Right lung (tissue), 10 donors: ENCODE measurements at places on chromosomes 2 and 18. TPM values are rescaled to one million over a fixed set of nuclear protein-coding genes. Genes with fewer than 3 reads are reported as not detected.

SH3RF3 gene
- 8.9 TPM for polyA plus RNA-seq

HAAO gene
- 21.8 TPM for polyA plus RNA-seq

MROH2A gene
- polyA plus RNA-seq, result 0.27 TPM

GRCh38 chr2:11630855-11631254 is 39.1 kb downstream of the NTSR2 start:
- no peak for DNase-seq

- no peak for DNase-seq
Observed at GRCh38 chr2:103484906-103485305, 723.1 kb downstream of the TMEM182 start.

DNA sequence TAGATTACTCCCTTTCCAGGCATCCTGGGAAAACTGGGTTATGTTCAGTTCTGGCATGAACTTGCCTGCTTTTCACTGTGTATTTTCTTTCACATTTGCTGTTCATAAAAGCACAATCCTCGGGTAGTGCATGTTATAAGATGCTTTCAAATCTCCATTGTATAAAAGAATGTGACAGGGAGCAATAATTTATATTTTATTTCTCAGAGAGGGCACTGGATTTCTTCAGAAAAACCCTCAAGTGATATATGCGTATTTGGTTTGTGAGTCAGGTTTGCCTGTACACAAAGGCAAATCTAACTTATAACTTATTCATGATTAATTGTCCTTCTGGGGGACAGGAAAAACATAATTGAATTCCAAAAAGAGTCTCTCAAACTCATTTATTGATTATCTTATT is 440.7 kb upstream of the MMADHC start:
- DNase-seq, result no peak

GRCh38 chr2:135650721-135651120 is 90.9 kb upstream of the UBXN4 start:
- DNase-seq, result no peak

DNA sequence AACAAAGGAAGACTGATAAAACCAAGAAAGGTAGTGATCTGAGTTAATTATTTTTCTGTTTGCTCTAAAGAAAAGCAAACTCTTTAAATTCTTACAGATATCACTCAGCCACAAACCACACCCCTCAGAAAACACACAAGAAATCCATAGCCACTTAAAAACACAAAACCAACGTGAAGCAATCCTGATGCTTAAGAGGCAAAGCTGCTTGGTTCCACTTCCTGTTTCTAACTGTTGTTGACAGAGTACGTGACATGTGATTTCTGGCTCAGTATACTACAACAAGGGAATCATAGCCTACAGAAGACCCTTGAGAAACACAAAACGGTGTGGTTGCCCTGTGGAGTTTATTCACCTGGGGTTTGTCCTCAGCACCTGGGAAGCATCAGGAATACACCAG is 240.9 kb upstream of the APCDD1 start:
- peak; percentile 58 for DNase-seq

DNA sequence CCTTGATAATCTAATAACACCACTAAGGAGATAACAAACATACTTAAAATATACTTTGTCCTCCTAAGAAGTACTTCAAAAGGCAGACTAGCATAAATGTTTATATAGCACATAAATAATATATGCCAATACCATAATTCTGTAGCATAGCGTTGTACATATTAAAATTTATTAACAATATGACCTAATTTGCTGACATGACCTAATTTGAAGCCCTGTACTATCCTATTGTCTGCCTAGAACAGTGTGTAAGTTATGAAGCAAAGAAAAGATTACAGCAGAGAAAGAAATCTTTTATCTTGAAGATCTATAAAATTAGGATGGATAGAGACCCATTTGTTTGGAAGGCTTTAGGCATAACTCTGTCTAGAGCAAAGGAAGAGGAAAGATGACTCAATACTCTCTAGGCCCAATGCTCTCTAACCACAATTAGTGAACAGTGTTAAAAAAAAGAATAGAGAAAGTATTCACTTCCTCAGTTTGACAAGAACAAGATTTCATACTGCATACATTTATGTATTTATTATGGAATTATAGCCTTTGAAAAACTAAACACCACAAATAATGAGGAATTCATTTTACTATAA is 231.3 kb downstream of the ZRANB3 start:
- DNase-seq, result no peak

DNA sequence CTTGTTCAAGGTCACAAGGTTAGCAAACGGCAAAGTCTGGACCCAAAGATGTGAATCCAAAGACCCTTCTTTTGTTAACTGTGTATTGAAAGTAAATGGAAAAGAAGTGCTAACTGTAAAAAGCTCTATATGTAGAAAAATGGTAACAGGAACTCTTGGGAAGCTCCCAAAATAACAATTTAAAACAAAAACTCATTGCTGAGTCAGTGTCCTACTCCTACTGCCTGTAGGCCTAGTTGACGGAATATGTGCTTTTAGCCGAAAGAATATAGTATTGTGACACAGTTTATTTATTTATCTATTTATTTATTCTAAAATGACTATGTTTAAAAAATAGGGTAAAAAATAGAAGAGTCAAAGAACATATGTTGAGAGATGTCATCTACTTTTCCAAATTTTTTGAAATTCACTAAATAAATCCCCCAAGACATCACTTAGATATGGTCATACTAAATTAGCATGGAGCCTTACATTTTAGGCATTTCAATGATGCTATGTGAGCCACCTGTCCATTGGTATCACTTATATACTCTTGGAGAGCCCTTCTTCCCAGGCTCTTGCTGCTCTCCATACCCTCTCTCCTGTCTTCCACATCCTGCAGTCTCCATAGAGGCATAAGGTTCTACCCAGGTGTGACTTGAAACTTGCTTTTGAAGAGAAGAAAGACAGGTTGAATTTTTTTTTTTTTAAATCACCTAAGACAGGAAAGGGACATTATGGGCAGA is 13.7 kb downstream of the COL5A2 start:
- DNase-seq, result no peak

GRCh38 chr2:12047761-12048160 is 301.3 kb downstream of the LPIN1 start:
- DNase-seq, result no peak

DNA sequence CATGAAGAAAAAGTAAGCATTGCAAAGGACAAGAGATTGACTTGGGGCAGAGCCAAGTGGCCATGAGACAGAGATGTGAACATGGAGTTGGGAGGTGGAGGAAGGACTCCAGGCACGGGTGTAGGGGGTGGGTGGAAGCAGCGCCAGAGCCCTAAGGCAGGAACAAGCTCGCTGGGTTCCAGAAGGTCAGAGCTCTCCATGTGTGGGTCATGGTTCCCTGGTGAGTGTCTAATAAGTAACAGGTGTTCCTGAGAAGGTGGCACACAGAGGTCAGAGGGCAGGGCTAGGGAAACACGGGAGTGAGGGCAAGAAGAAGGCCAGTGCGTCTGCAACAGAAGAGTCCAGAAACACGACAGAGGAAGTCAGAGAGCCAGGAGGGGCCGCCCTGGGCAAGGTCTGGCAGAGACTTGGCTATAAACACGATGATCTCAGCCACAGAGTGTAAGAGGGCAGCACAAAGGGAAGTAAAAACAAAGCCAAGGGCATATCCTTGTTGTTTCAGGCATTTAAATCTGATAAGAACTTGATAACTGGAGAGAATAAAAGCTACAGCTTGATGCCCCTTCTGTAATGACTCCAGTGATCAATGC is 260.8 kb downstream of the TGIF1 start:
- no peak for DNase-seq

DNA sequence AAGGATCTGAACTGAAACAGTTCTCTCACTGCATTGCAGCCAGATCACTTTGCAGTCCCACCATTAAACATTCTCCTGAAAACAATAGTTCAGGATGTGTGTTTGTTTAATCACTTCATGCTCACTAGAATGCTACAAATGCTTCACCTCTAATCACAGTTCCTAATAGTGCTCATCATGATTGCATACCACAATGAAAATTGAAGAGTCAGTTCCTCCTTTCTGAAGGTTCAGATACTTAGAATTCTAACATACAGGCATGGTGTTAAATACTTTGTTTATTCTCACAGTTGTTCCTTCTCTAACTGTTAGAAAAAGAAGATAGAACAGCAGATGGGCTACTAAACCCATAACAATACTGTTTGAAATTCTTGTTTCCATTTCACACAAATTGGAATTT is 622.3 kb upstream of the ACVR2A start:
- DNase-seq, result no peak

DNA sequence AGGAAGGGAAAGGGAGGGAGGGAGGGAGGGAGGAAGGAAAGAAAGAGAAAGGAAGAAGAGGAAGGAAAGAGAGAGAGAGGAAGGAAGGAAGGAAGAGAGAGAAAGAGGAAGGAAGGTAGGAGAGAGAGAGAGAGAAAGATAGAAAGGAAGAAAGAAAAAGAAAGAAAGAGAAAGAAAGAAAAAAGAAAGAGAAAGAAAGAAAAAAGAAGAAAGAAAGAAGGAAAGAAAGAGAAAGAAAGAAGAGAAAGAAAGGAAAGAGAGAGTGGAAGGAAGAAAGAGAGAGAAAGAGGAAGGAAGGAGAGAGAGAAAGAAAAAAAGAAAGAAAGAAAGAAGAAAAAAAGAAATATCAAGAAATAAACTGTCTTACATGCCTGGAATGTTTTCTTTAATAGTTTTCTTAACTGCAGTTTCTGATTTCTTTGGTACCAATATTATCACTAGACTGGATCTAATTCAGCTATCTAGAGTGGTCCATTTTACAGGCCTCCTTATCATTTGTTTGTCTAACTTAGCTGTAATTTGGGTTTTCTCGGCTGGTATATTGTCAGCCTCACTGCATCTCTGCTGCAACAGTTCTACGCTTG is 59.6 kb upstream of the MBOAT2 start:
- DNase-seq, result no peak

DNA sequence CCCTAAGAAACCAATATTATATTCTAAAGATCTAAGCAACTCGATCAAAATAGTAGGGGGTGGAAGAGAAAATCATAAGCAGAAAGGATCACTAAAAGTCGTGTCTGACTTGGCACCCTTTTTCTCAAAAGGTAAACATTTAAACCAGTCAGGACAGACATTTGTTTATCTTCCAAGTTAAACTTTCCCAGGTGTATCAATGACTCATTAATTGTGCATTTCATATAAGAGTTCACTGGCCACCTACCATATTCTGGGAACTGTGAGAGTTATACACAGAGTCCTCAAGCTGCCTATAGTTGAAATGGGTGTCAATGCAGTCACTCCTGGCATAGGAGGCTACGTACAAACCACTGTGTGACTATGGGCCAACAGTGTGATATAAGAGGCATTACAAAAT is 4.8 kb upstream of the ACVR1 start:
- no peak for DNase-seq

DNA sequence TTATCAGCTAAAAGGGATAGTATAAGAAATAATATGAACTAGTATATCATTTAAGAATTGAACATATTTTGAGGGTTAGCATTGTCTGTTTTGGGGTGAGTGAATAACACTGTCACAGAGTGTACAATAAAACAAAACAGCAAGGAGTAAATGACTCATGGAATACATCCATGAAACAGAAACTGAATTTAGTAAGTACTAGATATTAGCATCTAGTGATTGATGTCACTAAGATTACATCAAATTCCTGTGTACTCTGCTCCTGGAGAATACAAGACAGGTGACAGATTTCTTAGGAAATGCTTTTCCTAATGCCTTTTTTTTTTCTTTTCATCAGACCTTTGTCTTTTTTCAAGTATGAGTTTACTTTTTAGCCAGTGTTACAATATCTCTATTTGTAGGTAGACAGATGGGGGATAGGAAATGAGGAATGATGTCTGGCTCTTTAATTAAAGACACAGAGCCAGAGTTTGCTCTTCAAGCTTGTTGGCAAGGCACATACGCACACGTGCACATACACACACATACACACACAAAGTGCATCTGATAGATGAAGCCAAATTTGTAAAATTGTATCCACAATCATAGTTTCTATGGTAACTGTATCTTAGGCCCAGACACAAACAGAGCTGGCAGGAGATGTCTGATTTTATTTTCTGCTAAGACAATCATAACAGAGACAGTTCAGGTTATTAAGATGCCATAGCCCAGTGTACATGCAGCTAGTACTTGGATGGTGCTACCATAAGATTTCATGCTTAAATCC is 138.2 kb upstream of the NRP2 start:
- DNase-seq, result no peak

DNA sequence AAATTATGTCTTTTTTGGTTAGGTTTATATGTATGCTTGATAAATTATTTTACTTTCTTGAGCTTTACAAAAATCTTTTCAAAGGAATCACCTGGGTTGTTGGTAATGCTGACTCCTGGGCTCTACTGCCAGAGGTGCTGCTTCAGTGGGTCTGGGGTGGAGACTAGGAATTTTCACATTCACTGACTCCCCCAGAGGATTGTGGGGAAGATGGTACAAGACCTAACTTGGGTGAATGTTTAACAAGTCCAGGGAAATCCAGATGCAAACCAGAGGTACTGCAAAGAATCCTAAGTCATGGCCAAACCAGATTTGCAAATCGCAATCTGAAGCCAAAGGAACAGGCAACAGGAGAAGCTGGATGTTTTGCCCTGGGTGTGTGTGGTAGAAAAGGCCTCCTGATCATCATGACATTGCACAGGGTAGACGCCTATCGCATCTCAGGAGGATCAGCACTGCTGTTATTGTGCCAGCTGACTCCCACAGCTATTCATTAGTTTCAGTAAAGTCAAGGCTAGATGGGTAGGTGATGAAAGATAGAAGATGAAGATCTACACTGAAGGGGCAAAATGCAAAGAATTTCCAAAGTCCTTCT is 185.2 kb downstream of the BARD1 start:
- no peak for DNase-seq
